NCI-H526 treated with DMSO at 0.1 percent for 48 hours (cell line): ENCODE measurements at places on chromosomes 5 and 9.

DNA sequence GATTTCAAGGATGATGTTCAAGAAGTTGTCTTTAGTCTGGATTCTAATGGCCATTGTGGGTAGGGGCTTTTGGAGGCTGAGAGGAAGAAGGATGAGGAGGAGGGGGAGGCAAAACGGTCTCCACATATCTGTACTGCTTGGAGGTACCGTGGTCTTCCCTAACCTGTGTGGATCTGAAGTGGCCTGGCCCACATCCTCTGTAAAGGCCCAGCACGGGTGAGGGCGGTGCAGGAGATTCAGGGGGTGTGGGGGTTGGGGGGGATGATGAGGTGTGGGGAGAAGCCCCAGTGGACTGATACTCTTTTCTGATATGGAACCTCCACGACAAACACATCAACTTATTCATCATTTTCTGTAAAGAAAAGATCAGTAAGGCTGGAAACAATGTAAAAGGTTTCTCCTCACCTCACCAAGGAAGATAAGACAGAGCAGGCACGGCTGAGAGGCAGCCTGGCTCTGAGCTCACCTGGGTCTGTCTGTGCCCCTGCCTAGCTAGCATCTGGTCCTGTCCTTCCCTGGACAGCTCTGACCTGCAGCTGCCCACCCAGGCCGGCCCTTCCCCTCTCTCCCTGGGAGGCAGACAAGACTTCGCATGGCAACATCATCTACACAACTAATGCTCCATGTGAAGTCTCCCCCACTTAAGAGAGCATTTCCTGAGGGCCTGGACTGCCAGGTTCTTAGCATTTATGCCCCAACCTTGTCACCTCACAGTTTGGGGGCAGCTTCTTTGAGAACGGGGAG, 5.6 kb upstream of the IL3 start:
- DNase-seq, result no peak

DNA sequence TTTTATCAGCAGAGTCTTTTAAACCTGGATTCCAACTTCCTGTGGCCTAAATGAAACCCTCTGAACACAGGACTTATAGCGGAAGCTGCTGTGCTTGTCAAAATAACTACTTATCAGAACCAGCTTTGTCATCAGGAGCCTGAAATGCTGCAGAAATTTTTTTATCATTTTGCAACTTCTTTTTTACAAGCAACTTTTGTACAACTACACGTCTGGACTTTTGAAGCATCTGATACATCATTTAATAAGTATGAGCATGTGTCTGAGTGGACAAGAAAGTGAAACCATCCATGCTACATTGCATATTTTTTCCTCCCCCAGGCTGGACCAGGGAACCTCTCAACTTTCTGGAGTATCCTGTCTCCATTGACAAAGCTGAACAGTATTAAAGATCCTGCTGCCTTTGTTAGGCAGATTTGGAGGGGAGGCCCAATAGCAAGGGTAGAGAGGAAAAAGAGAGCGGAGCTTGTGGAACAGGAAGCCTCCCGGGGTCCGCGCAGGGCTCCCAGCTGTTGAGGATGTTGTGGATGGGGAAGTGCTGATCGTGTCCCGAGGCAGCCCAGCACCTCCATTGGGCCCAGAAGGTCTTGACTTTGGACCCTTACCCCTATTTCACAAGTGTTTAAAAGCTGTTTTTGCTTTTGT, 196.6 kb downstream of the MSX2 start:
- DNase-seq, result no peak

DNA sequence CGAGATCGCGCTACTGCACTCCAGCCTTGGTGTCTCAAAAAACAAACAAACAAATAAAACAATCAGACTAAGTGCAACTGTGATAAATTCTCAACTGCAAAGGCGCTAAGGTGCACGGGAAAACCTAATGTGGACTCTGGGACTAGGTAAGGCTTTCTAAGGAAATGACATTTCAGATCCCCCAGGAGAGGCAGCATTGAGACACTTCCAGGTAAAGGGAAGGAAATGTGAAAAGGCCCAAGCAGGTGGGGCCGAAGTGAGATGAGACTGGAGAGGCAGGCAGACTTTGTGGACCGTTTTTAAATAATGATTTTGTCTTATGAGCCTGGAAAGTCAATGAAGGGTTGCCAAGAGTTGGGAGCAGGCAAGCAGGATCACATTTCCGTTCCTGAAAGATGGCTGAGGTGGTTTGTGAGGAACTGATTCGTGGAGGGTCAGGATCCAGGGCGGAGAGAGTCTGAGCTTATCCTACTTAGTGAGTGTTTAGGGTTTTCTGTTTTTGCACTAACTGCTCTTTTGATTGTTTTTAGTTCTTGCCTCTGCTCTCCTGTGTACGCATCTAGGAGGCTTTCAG, 2.0 kb upstream of the APBA1 start:
- DNase-seq, result no peak

- DNase-seq, result no peak
Measured at GRCh38 chr5:122427621-122428020, 115.6 kb downstream of the SNCAIP start.

GRCh38 chr9:30172206-30172605, 2212.2 kb upstream of the ACO1 start:
- no peak for DNase-seq

- no peak for DNase-seq
Measured at GRCh38 chr5:174409971-174410370, 314.4 kb upstream of the MSX2 start.

- no peak for DNase-seq
Measured at GRCh38 chr5:19488786-19489185, 499.2 kb downstream of the CDH18 start.

GRCh38 chr5:41940641-41941040, 15.6 kb downstream of the FBXO4 start:
- no peak for DNase-seq

DNA sequence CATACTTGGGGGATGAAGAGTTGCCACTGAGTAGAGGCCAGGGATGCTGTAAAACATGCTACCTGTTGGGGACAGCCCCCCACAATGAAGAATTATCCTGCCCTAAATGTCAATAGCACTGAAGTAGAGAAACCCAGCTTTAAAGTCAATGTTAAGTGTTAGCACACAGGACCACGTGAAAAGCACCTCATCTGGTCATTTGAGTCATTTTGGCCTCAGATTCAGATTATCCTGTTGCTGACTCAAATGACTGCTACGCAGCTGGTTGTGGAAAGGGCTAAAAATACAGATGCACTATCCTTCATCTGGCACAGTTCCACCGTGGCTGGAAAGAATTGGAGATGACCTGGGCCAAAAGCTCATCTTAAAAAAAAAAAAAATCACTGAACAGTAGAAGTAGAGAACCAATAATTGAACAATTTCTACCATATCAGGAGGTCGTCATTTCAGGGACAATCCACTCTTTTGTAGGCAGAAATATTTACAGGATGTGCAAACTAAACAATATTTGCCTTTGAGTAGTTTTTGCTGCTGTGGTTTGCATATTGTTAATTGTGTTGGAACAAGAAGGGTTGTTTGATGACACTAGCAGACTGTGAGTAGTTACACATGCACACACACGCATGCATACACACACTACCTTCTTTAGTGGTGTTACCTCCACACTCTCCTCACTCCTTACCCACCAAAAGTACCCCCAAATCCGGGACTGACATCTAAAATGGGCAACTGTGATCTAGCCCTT, 195.3 kb upstream of the KLF9 start:
- DNase-seq, result no peak

- DNase-seq, result no peak
Measured at GRCh38 chr5:133794771-133795415, 173.5 kb downstream of the C5orf15 start.

DNA sequence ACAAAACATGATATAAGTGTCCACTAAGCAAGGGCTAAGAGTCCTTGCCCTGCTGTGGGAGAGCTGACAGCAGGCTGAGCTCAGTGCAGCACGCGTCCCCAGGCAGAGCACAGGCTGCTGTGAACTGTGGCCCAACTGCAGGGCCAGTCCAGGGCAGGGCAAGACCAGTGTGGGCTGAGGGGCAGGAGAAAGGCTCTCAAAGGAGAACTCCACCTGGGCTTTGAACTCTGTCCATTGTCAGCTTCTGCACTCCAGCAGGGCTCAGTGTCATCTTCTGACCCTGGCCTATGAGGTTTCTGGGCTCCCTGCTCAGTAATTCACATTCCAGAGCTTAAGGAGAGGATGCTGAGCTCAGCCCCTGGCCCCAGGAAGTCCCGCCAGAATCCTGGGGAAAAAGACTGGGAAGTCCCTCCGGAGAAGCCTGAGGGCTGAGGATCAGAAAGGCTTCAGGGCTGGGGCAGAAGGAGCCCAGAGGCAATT, 37.4 kb downstream of the LHFPL2 start:
- DNase-seq, result no peak

DNA sequence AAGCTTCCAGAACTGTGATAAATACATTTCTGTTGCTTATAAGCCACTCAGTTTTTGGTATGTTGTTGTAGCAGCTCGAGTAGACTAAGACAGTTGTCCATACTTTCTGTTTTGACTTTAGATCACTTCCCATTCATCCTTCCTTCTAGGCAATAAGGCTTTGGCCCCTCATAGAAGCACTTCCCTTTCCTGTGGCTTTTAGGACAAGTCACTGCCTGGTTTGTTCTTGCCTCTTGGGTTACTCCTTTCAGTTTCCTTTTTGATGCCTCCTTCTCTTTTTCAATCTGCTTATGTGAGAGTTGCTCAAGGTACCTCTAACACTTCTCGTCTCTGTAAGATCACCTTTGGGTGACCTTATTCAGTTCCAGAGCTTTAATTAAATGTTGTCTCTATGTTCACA, 72.4 kb upstream of the NTRK2 start:
- no peak for DNase-seq

DNA sequence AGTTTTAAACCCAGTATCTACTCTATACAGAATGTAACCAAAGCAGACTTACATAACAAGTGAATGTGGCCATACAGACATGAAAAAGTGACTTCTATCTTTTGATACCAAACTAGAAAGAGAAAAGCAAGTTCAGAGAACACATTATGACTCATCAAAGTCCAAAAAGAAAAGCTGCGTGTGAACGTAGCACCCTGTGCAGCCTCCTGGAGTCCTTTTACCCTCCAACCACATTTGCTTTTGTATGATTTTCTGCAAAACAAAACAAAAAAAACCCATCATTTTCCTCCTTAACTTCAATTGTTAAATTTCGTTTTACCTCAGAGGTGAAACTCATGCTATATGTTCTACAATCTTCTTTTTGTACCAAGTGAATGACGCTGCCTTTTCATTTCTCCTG, 2.8 kb upstream of the SMARCA2 start:
- no peak for DNase-seq

GRCh38 chr9:84990416-84990815, 320.9 kb downstream of the NTRK2 start:
- no peak for DNase-seq

GRCh38 chr5:95102080-95102479, 182.8 kb downstream of the MCTP1 start:
- no peak for DNase-seq

- no peak for DNase-seq
Measured at GRCh38 chr5:72363166-72363802, 43.1 kb downstream of the PTCD2 start.

GRCh38 chr5:31270396-31270795, 76.9 kb downstream of the CDH6 start:
- no peak for DNase-seq

DNA sequence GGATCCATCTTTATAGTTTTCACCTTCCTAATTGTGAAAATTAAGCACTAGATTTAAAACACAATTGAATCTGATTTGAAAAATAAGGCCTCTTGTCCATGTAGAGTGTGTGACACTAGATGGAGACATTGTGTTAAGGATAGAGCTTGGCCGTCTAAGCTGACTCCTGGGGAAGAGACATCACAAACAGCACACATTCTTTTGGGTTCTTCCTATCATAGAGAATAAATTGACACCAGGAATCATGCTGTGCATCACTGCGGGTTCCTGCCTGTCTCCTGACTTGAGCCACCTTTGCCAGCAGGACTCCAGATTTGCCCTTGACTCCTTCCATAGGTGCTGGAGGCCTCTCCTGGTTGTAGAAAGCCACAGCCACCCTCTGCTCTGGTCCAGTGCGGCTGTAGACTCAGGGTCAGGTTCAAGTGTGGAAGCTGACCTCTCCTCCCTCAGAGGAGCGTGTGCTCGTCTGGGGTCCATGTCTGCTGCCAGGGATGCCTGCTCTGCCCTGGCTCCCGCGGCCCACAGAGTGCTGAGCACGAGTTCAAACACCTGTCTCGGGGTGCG, 11.2 kb downstream of the ROPN1L start:
- peak; percentile 84 for DNase-seq

GRCh38 chr9:89646189-89646939, 41.6 kb downstream of the GADD45G start:
- DNase-seq, result no peak

GRCh38 chr9:3746296-3747275, 220.8 kb upstream of the RFX3 start:
- DNase-seq, result no peak

GRCh38 chr9:99986642-99987041, 80.2 kb downstream of the STX17 start:
- DNase-seq, result no peak

DNA sequence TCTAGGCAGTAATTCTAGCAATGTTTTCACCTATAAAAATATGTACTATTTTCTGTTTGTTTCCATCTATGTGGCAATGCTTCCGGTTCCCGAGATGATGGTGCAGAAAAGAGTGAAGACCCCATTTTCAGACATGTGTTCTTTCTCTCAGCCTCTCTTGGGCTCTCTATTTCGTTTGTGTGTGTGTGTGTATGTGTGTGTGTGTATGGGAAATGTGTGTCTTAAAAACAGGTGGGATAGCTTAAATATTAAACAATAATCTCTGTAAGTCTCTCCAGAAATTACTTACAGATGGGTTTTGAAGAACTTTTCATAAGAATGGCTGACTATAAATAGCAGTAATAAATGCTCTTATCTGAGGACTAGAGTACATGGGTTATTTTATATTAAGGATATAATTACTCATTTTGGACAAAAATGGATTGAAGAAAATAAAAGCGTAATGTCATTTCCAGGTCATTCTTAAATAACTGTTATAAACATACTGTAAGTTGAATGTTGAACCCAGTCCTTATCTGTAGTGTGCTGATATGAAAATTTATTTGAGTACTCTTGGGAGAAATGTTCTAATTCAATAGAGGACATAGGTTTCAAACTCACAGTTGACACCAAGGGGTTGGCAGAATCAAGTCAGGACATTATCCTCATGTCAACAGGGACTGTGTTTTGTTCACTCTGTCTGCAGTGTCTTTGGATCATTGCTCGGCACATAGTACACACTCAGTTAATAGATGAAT, 31.1 kb downstream of the PCSK5 start:
- no peak for DNase-seq

GRCh38 chr5:157548513-157549282, 26.9 kb downstream of the ADAM19 start:
- DNase-seq, result no peak
